ENCODE measurements at places on chromosomes 2 and 18.

GRCh38 chr2:20113004-20113796, 61.8 kb upstream of the LAPTM4A start:
- DNase-seq: no peak

DNA sequence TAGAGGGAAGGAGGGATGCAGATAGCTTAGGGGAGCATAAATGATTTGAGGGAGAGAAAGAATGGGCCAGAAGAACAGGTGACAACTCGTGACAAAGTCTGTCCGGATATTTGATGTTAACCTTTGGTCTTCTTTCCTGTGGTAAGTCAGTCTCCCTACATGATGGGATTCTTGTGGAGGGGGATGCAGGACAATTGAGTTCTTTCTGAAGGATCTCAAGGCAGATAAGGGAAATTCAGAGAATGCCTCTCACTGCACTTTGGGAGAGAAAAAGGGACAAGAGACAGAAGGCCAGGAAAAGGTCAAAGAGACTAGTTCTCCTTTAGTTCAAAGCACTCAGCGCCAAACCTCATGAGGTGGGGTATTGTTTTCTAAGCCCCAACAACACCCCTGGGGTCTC, 34.2 kb downstream of the FBXO36 start:
- no peak for DNase-seq

- DNase-seq: no peak
These were observed 40.3 kb downstream of the OLA1 start for GRCh38 chr2:174208026-174208425.

GRCh38 chr18:58635891-58636290, 7.0 kb upstream of the ALPK2 start:
- DNase-seq: no peak

- no peak for DNase-seq
These were observed 20.2 kb downstream of the DRC1 start for GRCh38 chr2:26421961-26422360.

GRCh38 chr2:221513232-221513631, 58.9 kb downstream of the EPHA4 start:
- no peak for DNase-seq

Measured in T-helper 9 cell (primary cell).